Activated naive CD4-positive, alpha-beta T cell treated with anti-CD3 and anti-CD28 coated beads, Interleukin-2, amount 10 ng/mL, durations not matched to agents 5 hours and 36 hours (primary cell): ENCODE measurements at places on chromosomes 11 and 22. TPM values are rescaled to one million over a fixed set of nuclear protein-coding genes. Genes with fewer than 3 reads are reported as not detected.

The ACRV1 gene
- total RNA-seq: not detected

The APOL4 gene
- 1.2 TPM for total RNA-seq

The JAML gene
- total RNA-seq: 74.3 TPM

The C11orf42 gene
- not detected for total RNA-seq

The SAC3D1 gene
- total RNA-seq: 29.6 TPM

The PRDM10 gene
- total RNA-seq: 14.9 TPM

The FOLR2 gene
- total RNA-seq: not detected

The FAM111B gene
- 58.9 TPM for total RNA-seq

The GSTT2 gene
- total RNA-seq: not detected

The KCNJ5 gene
- total RNA-seq: not detected

The IL17REL gene
- total RNA-seq: not detected

The TRIM51 gene
- not detected for total RNA-seq

The VSIG2 gene
- total RNA-seq: 0.94 TPM

The TBX1 gene
- total RNA-seq: not detected

The OR8A1 gene
- total RNA-seq: not detected
